ENCODE measurements at places on chromosomes 5 and 9.

GRCh38 chr5:124655921-124656511 lies 90.4 kb downstream of the ZNF608 start:
- DNase-seq, result no peak

- DNase-seq, result no peak
Measured at GRCh38 chr5:158485604-158486081, 614.1 kb downstream of the EBF1 start.

DNA sequence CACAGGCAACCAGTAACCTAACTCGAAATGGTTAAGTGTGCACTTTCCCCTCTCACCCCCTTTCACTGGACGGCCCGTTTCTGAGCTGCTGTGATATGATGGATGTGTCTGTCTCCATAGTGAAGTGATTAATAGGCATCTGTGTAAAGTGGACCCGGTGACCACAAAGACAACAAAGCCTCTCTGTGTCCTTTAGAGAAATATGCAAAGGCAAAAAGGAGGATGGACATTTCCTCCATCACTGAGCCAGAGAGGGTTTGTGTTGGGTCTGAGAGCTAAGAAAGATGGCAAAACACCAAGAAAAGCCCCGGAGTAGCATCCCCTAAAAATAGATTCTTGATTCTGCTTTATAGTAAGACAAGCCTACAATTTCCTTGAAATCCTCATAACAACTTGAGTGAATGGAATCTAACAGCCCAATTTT lies 120.6 kb downstream of the SEMA6A start:
- no peak for DNase-seq

GRCh38 chr9:113998525-113999255 lies 79.4 kb downstream of the AMBP start:
- DNase-seq, result no peak

DNA sequence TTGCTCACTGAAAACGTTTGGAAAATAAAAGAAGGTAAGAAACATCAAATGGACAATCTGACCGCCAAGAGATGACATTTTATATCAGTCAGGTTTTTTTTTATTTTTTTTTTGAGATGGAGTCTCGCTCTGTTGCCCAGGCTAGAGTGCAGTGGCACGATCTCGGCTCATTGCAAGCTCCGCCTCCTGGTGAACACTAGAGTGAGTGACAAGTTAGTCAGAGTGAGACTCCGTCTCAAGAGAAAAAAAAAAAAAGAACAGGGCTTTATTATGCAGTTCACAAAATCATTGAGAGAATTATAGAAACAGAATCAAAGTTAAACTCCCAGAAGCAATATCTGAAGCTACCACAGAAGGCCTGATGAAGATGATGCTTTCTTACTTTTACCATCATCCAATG lies 70.1 kb downstream of the DTWD2 start:
- DNase-seq, result no peak

GRCh38 chr9:136268318-136268717 lies 22.7 kb upstream of the QSOX2 start:
- peak; percentile 25 for DNase-seq

DNA sequence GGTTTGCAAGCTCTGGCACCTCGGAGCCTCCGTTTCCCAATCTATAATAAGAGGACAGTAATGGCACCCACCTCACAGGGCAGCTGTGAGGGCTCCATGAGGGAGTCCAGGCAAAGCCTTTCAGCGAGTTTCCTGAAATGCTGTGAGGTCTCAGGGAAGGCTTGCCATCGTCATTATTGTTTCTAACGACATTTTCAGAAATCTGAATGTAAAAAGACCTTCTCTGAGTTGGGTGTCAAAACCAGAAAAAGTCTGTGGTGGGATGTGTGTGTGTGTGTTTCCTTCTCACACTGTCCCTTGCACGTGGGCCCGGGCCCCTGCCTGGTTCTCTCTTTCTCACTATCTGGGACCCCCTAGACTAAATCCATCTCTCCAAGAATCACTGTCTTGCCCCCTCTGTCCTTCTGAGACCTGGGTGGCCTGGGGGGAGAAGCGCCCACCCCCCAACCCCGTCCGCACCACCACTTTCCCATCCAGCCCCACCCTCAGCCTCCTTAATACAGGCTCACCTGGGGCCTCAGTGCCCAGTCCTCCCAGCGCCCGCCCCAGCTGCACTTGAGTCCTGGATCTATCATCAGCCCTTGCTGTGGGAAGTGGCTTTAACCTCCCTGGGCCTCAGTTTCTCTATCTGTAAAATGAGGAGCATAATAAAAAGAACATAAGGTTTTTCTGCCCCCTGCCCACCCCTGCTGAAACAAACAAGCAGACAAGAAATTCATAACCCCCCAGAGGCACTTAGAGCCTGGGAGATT lies 180.3 kb downstream of the C9orf50 start:
- no peak for DNase-seq

GRCh38 chr5:67816456-67816855 lies 399.1 kb upstream of the PIK3R1 start:
- DNase-seq, result no peak

DNA sequence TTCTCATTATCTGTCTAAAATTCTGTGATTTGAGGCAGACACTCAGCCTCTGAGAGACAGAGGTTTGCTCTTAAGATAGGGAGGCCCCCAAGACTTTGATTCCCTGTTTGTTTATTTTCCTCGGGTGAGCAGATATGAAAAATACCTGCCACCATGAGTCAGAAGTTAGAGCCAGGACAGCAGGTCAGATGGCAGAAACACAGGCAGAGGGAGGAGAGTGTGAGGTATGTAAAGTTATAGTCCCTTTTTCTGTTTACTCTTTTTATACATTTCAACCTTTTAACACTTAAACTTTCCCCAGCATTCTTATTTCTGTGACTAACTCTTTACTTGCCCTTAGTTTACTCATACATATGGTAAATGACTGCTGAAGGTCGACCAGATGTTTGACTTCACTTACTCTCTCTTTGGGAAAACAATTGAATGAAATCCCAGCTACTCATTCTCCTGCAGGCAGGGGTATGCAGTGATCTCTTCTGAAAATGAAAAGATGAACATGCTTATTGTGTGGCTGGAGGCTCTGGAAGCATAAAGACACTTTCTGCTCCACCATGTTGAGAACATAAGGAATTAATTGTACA lies 383.8 kb downstream of the NTRK2 start:
- no peak for DNase-seq

- DNase-seq, result no peak
Measured at GRCh38 chr9:129665814-129666520, 520 bp downstream of the PRRX2 start.
